Effector CD8-positive, alpha-beta T cell (primary cell): ENCODE measurements at places on chromosomes 16 and 17.

DNA sequence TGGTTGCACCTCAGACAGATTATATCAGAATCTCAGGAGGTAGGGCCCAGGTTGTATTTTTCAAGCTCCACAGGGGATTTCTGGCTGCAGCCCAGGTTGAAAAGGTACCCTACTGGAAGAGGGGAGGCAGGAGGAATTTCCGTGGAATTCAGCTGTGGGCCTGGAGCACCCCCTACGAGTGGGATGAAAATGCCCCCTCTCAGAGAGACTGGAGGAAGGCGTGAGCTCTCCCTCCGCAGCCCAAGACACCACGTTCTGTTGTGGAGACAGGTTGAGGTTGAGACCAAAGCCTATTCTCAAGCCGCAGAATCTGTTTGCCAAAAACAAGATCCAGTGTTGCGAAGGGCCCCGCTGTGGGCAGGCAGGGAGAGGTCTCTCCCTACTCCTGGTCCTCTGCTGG, 102.0 kb downstream of the CCDC182 start:
- no peak for DNase-seq

GRCh38 chr17:43319293-43320124, 79.3 kb upstream of the ARL4D start:
- DNase-seq, result no peak

- no peak for DNase-seq
Measured at GRCh38 chr16:57513371-57514102, 22.8 kb downstream of the CCDC102A start.

GRCh38 chr17:49452201-49452600, 37.5 kb upstream of the PHB1 start:
- DNase-seq, result no peak

DNA sequence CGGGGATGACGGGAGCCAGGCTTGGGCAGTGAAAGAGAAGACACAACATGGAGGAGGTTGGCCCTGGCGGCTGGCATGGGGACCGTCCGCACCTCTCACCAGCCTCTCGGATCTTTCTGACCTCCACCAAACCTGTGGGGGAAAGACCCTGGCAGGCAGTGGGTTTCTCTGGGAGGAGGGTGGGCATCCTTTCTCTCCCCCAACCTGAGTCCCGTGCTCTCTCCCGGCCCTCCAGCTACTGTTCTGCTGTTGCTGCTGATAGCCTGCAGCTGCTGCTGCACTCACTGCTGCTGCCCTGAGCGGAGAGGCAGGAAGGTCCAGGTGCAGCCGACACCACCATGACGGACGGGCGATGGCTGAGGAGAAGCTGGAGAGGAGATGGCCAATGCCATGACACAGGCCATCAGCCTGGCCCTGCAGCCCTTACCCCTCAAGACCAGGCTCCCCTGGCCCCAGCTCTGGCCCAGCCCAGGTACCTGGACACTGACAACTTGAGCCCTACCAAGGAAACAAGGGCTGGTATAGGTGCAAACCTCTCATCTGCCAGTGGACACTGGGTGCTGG, 7.4 kb downstream of the SMIM5 start:
- DNase-seq, result no peak

DNA sequence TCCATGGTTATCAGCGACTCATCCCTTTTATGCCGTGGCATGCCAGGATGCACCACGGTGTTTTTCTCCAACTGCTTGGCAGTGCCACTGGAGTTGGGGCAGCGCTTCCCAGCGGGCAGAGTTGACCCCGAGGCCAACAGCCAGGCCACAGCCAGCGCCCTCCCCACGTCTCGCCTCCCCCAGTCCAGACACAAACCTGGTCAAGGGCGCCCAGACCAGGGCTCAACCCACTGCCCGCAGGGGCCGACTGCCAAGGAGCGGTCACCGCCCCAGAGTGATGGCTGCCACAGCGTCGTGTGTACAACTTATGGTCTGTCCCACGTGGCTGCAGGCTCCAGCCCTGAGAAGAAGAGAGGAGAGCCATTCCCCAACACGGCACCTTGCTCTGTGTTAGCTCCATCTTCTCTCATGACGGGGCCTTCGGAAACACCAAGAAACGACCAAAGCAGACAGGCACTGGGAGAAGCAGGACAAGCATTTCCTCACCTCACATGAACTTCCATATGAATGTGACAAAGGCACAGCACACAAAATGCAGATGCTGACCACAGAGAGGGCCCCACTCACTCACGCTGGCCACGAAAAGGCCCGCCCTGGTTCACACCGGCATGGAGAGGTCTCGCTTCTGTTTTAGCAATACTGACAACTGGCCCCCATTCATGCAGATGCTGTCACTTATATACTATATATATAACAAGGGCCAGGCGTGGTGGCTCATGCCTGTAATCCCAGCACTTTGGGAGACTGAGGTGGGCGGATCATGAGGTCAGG, 27.0 kb downstream of the AXIN1 start:
- no peak for DNase-seq

- no peak for DNase-seq
Measured at GRCh38 chr16:10120953-10121352, 61.3 kb downstream of the GRIN2A start.
